CD4-positive, alpha-beta T cell treated with Interleukin-1 beta for 1 hour (primary cell): ENCODE measurements at places on chromosomes 2 and 18.

DNA sequence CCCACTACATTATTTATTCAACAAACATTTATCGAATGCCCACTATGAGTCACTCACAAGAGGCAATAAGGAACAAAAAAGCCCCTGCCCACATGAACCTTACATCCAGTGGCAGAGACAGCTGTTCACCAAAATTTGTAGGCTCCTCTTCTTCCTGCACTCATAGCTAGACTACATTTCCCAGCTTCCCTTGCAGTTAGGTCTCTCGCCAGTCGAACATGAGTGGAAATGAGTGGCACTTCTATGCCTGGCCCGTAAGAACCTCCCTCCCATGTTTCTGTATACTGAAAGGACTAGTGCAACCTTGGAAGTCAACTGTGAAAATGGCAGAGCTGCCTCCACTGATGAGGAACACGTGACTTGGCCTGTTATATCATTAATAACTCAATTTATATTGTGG lies 19.4 kb upstream of the NCOA1 start:
- no peak for DNase-seq

- DNase-seq = no peak
These were observed 42.0 kb downstream of the RTP5 start for GRCh38 chr2:241911551-241911950.

DNA sequence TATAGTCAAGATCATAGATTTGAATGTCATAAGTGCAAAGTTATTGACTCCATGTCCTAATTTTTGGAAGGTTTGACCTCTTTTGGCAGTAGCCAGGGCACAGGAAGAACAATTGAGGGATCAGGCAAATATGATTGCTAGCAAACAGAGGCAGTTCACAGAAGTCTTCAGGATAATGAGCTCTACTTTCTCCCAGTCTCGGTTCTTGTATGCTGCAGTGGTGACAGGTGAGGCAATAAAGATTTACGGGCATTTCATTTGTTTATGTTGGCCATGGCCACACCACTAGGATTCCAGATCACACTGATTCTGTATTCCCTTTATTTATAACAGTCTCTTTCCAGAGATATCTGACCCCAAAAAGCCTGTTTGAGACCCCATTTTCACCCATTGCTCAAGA lies 137.5 kb downstream of the UBR3 start:
- no peak for DNase-seq

GRCh38 chr2:240985881-240986786 lies 12.3 kb upstream of the SNED1 start:
- no peak for DNase-seq

- peak; percentile 50 for DNase-seq
These were observed 78.5 kb downstream of the ACSL3 start for GRCh38 chr2:222939208-222939856.

- DNase-seq = no peak
These were observed 127.6 kb upstream of the NPAS2 start for GRCh38 chr2:100692381-100692780.

GRCh38 chr2:33791625-33792024 lies 192.5 kb upstream of the FAM98A start:
- DNase-seq = no peak

DNA sequence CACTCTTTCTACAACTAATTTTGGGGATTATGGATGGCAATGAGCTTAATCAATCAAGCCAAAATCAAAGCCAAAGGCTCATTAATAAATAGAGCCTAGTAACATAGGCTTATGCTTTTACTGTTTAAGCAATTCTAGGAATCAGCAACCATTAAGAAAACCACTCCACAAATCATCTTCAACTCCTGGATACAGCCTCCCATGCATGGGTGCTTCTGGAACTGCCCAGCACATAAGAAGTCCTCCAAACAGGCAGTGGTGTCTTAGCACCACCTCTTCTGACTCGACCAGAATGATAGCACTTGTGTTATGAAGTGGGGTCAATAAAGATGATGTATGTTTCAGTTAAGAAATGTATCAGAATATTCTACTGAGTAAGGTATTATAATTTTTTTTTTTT lies 104.4 kb upstream of the SERPINE2 start:
- no peak for DNase-seq

DNA sequence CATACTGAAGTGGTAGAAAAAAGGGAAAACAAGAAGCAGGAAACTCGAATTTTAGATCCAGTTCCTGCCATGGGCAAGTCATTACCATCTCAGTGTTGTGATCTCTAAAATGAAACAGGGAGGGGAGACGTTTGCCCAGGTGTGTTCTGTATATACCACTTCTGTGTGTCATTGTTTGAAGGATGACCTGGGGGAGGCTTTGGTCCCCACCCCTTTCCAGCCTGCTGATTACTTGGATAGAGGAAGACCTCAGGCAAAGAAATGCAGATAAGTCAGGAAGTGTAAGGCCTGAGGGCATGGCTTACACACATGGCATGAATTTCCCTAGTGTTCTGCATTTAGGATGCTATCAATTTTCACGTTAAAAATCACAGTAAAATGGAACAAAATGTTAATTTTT lies 205.2 kb upstream of the CXCR4 start:
- no peak for DNase-seq

- peak; percentile 45 for DNase-seq
These were observed 18.6 kb upstream of the PEX13 start for GRCh38 chr2:60998628-60999545.

GRCh38 chr2:149715005-149715592 lies 127.5 kb upstream of the MMADHC start:
- no peak for DNase-seq
